ENCODE measurements at places on chromosomes 4 and X.
A peak's percentile ranks its signal among the peaks of the same experiment; 100 is the strongest.

- no peak for DNase-seq
Measured at GRCh38 chr4:15416357-15417232, 11.2 kb upstream of the C1QTNF7 start.

- DNase-seq = no peak
Measured at GRCh38 chr4:156557920-156558319, 413.7 kb downstream of the PDGFC start.

GRCh38 chrX:110418316-110419235 is 59.9 kb downstream of the RTL9 start:
- no peak for DNase-seq

GRCh38 chr4:70533791-70534190 is 15.4 kb downstream of the AMTN start:
- DNase-seq = no peak

GRCh38 chr4:56301997-56302496 is 85.2 kb downstream of the AASDH start:
- no peak for DNase-seq

DNA sequence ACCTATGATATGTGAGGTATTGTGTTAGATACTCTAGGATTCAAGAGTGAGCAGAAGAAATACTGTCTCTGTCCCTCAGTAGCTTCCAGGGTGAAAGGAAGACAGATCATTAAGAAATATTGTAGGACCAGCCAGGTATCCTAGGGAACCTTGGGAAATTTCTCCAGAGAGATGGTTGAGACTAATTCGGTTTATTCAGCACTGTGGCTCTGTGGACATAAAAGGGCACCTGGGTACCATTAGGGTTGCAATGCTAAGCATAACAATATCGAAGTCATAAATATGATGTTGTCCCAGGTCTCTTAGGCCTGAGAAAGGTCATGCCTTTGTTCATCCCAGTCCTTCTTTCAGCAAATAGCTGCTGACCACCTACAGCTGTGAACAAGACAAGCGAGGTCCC is 61.0 kb downstream of the FAM114A1 start:
- DNase-seq = no peak

DNA sequence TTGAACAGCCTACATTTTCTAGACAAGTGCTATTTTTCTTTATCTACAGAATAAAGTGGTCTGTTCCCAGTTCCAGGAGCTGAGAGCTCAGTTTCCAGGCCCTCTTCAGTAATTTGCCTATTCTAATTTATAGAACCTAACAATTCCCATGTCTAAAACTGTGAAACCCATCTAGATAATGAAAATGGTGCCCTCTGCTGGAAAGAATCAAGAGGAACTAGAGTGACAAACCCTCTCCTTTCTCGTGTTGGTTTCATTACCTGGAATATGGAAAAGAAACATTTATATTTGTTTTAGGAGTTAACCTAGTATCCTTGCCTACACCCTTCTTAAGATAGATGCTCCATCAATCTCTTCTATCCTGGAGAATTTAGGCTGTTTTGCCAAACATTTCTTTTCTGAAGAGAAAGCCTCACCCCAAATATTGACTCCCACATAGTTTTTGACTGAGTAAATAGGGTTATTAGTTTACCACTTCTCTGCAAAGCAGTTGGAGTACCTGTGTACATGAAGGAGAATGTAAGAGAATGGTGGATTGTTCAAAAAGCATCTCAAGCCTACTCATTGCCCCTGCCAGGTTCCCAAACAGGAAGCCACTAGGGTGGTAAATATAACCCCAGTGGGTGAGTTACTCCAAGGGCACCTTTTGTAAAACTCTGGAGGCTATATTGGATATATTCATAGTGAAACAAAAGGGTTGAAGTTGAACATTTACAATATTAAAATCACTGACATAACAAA is 121.6 kb downstream of the RASL11B start:
- DNase-seq = no peak

GRCh38 chr4:88843067-88843685 is 145.5 kb upstream of the NAP1L5 start:
- no peak for DNase-seq

DNA sequence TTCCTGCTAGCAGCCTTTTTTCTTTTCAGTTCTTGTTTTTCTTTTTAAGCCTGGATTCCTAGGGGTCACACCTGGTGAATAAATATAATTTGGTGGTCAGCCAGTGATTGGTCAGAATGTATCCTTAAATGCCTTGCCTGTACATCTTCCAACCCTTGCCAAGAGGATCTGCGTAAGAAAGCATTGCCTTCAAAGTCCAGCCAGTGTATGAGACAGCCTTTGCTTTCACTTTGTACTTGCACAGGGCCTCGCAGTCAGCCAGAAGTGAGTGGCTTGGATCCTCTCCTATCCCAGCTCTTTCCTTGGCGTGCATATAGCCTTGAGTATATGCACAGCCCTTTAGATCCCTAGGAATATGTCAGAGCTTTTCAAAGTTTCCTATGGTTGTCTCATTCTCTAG is 22.2 kb downstream of the KANTR start:
- no peak for DNase-seq

DNA sequence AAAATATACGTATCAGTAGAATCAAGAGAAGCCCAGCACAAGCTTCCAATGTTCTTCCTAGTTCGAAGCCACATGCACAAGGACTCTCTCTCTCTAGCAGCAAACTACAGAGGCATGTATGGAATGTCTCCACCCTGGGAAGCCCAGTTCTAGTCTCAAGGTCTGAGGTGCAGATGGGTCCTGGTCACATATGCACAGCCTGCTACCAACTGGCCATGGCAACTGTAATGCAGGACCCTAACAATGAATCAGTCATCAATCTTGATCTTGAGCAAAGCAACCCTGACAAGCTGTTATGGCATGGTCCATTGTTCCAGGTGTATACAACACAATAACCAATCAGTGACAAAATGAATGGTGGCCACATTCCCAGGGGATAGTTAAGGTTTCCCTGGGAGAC is 55.8 kb downstream of the MBNL3 start:
- DNase-seq = no peak

- DNase-seq = no peak
Measured at GRCh38 chr4:141275834-141276233, 55.1 kb downstream of the ZNF330 start.

GRCh38 chrX:120365320-120365719 is 3.4 kb downstream of the ATP1B4 start:
- peak; percentile 5 for DNase-seq

DNA sequence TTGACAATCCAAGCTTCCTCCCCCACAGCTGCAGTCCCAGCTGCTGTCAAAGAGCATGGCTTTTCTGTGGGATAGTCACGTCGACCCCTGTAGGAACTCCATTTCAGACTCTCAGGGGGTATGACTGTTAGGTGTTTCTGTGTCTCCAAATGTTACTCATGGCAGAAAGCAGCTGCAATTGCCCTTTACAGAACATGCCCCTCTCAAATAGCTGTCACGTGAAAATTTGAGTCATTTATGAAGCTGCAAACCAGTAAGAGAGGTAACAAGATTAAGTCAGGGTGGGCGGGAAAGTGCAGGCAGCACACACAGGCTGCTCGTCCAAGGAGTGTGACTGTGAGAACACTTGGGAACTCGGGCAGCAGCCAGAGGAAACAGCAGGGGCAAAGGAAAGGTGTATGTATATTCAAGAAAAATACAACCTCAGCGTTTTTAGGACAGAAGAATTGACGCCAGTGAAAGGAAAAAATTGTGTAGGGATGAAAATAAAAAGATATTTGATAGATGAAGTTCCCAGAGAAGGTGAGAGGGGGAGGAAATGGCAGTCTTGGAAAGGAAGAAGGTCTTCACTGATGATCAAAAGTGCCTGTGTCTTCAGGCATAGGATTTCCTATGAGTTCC is 66.5 kb upstream of the TMEM184C start:
- DNase-seq = no peak

Measured in activated T-helper 1 cell treated with Interleukin-2 at 50 U/mL for 16 hours (primary cell).